ENCODE measurements at places on chromosomes 1 and 21.

DNA sequence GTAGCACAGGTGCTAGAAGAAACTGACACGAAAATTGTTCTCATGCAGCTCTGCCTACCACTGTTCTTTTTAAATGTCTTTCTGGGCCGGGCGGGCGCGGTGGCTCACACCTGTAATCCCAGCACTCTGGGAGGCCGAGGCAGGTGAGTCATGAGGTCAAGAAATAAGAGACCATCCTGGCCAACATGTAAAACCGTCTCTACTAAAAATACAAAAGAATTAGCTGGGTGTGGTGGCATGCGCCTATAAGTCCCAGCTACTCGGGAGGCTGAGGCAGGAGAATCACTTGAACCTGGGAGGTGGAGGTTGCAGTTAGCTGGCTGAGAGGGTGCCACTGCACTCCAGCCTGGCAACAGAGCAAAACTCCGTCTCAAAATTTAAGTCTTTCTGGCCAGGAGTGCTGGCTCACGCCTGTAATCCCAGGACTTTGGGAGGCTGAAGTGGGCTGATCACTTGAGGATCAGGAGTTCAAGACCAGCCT, 947 bp upstream of the RIT1 start:
- DNase-seq = no peak

DNA sequence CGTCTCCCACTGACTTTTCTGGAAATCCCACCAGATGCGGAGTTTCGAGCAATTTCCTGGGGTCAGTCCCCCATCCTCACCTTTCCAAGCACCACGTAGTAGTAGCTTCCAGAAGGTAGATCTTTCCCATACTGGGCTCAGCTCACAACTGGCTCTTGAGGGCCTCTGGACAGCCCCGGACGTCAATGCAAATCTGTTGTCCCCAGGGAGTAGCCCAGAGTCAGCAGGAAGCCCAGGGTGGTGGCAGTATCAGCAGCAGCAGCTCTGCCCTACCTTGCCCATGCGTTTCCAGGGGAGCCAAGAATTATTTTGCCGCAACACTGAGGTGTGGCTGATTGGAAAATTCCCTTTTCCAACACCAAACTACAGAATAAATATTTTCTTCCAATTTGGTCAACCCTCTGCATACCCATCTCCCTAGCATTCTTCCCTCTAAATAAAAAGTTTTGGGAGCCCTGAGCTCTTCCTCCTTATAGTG, 70.3 kb downstream of the CD46 start:
- no peak for DNase-seq

- DNase-seq = no peak
Measured at GRCh38 chr1:58748666-58749065, 35.2 kb downstream of the JUN start.

GRCh38 chr1:20075345-20075744, 5.4 kb downstream of the PLA2G5 start:
- DNase-seq = no peak

DNA sequence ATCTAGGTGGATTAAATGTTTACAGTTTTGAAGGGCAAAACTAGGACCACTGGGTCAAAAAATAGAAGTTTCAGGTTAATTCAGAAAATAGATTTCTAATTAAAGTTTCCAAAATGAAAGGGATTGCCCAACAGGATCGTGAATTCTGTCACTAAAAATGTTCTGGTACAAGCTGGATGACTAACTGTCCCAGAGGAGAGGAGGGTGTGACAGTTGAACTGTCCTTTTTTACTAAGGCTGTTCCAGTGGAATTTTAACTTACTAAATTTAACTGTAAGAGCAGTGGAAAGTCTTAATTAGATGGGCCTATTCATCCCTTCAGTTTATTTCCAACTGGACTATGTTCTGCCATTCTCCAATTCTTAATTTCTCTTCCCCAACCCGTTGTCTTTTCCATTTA, 7.2 kb downstream of the SNX7 start:
- no peak for DNase-seq

DNA sequence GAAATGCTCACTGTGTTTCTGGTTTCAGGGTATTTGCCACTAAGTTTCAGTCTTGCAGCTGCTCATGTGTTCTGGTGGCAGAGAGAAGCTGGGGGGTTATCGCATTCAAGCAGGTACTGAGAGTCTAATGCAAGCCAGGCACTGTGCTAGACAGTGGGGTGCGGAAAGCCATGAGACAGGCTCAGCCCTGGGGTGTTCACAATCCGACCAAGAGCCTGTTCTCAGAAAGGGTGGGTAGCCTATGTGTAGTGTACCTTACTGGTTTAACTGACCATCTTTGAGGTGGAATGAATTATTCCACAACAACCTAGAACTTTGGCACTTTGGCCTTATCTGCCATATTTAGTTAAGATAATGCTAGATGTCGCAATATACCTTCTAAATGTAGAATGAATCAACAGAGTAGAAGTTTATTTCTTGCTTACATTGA, 55.3 kb upstream of the ROR1 start:
- DNase-seq = no peak

DNA sequence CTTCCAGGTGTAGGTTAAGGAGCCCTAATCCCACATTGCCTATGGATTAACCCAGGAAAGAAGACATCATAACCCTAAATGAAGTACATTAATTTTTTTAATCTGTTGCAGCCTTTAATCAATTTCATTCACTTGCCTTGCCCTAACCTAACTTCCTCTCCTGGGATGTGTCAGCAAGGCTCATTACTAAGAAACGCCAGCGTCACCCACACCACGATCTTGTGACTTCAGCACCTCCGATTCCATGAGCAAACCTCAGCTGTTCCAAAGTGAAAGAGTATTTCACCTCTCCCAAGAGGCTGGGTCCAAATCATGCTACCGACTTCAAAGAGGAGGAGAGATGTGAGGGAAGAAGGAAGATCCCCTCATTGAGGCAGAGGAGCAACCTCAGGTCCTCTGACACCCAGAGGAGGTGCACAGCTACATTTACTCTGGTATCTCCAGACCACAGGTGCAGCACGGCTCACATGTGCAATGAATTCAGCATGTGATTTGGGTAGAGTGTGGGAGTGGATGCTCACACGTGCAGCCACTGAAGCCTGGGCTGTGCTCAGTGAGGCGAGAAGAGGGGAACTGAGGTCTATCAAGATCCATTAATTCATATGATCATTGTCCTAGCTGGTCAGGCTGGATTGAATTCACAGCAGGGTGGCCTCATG, 134.1 kb downstream of the SLC30A10 start:
- no peak for DNase-seq

DNA sequence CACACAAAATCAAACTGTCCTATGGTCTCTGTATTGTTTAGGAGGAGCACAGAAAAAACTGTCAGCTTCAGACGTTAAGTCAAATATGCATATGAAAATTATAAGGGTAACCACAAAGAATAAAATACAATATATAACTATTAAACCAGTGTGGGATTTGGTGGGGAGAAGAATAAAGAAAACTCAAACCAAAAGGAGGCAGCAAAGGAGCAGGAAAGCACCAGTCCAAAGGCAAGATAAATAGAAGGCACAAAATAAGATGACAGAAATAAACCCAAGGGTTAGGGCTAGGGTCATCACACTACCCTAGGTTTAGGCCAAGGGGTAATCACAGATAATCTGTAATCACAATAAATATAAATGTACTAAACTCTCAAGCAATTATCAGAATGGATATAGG, 32.8 kb downstream of the DLGAP3 start:
- no peak for DNase-seq

DNA sequence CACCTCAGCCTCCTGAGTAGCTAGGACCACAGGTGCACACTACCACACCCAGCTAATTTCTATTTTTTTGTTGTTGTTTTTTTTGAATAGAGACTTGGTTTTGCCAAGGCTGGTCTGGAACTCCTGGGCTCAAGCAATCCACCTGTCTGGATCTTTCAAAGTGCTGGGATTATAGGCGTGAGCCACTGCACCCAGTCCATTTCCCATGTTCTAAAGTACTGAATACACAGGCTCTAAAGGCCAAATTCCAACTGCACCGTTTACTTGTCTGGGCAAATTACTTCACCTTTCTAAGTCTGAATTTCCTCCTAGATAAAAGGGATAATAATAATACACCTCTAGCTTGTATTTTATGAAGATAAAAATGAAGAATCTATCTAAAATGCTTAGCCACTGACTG, 39.6 kb downstream of the FRRS1 start:
- no peak for DNase-seq

DNA sequence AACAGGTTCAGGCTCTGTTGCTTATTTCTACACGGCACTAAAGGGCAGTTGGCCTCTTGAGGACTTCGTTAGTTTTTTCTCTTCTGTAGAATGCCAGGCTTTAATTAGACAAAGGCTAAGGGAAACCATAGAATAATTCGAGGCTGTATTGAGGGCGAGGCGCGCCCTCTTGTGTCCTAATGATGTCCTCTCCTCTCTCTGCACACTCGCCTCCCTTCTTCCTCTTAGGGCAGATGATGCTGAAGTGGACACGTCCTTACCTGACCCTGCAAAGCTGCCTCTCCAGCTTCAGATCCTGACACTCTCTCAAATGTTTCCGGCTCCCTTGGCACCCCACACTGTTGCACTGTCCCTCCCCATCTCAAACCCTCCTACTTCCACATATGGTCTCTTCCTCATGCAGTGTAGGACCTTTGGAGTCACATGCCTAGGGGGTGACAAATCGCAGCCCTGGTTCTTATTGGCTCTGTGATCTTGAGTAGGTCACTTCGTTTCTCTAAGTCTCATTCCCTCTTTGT, 1.9 kb upstream of the ZSCAN20 start:
- DNase-seq = peak; percentile 16

GRCh38 chr1:226741009-226741408, 1.9 kb upstream of the ITPKB start:
- DNase-seq = no peak
